ENCODE measurements at places on chromosomes 12 and 14. TPM values are rescaled to one million over a fixed set of nuclear protein-coding genes. Genes with fewer than 3 reads are reported as not detected.

The MSRB3 gene
- 5.8 TPM for total RNA-seq

The RNF31 gene
- total RNA-seq: 49.0 TPM

The PLXNC1 gene
- total RNA-seq: 0.48 TPM

The PRH2 gene
- total RNA-seq: not detected

The TAS2R42 gene
- not detected for total RNA-seq
